Transverse colon (tissue), 4 donors: ENCODE measurements at places on chromosomes 2 and 18. TPM values are rescaled to one million over a fixed set of nuclear protein-coding genes. Genes with fewer than 3 reads are reported as not detected.

Gene FBXO48
- total RNA-seq, result 1.9 TPM

Gene STK16
- total RNA-seq, result 44.8 TPM

Gene ALPG
- not detected for total RNA-seq

Gene GREB1L
- not detected for total RNA-seq

Gene TFPI
- total RNA-seq, result 22.5 TPM

Gene SPRED2
- 8.4 TPM for total RNA-seq

Gene ZNF892
- 3.5 TPM for total RNA-seq

Gene DLGAP1
- 2.7 TPM for total RNA-seq

Gene GPR155
- 4.4 TPM for total RNA-seq

Gene MEIS1
- total RNA-seq, result 25.9 TPM

Gene DSC2
- total RNA-seq, result 62.1 TPM
